Left cardiac atrium (tissue), 4 donors: ENCODE measurements at places on chromosomes 12 and 14.

- no peak for DNase-seq
Measured at GRCh38 chr12:105761075-105761474, 377.7 kb downstream of the NUAK1 start.

- DNase-seq = no peak
Measured at GRCh38 chr12:115312901-115313300, 628.9 kb upstream of the TBX3 start.

DNA sequence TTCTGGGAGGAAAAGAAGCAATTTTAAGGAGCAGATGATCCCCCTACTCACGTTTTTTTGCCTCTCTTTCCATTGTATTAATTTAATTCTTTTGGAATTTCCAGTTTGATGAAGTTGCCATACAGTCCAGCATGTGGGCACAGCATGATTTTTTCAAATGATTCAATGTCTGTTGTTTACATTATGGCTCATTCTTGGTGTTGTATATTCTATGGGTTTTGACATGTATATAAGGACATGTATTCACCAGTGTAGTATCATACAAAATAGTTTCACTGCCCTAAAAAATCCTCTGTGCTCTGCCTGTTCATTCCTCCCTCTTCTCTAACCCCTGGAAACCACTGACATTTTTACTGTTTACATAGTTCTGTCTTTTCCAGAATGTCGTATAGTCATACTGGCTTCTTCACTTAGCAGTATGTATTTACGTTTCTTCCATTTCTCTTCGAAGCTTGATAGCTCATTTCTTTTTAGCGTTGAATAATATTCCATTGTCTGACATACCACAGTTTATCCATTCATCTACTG lies 13.3 kb upstream of the KLHDC2 start:
- DNase-seq = no peak

DNA sequence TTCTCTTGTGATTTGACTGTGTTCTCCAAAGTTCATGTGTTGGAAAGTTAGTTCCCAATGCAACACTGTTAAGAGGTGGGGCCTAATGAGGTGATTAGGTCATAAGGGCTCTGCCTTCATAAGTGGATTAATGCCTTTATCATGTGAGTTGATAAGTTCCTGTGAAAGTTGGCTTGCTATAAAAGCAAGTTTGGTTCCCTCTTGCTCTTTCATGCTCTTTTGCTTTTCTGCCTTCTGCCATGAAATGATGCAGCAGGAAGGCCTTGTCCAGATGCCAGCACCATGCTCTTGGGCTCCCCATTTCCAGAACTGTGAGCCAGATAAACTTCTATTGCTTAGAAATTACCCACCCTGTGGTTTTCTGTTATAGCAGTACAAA lies 41.9 kb downstream of the SLC16A7 start:
- no peak for DNase-seq

DNA sequence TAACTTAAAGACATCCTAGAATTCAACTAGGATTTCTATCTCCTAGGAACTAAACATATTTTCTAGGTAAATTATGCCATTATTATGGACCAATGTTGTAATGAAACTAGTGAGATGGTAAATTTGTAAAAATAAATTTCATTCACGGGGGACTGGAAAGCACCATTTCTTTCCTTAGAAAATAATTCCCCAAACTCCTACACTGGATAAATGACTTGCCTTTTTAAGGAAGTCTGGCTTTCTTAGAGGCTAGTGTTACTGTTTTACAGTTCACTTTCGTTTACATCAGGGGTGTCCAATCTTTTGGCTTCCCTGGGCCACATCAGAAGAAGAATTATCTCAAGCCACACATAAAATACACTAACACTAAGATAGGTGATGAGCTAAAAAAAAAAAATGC lies 3.3 kb downstream of the SLC39A9 start:
- DNase-seq = no peak

DNA sequence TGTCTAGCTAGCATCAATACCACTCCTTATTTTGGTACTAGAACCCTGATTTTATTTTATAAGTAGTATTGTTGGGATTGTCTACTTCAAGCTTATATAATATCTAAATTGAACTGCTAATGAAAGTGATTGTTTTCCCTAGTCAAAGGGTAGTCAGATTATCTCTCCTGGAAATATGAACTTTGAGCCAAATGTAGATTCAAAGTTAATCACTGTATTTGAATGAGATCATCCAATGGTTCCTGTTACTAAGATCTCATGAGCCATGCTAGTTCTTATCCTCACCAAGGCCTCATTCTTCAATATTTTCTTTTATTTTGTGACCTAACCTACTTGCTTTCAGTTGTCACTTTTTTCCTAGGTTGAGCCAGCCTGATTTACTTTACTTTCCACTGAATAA lies 276.7 kb downstream of the RASSF9 start:
- no peak for DNase-seq

- no peak for DNase-seq
Measured at GRCh38 chr12:5889381-5890047, 55.5 kb downstream of the ANO2 start.

GRCh38 chr12:6927379-6928021 lies at the start of gene ATN1:
Gene ATN1, plus strand, starts transcription at chr12:6927959. Its CDS starts 6,043 bp downstream, at chr12:6934002.
- peak; percentile 86 for DNase-seq

- no peak for DNase-seq
Measured at GRCh38 chr14:77908847-77909246, 108.9 kb downstream of the ADCK1 start.

DNA sequence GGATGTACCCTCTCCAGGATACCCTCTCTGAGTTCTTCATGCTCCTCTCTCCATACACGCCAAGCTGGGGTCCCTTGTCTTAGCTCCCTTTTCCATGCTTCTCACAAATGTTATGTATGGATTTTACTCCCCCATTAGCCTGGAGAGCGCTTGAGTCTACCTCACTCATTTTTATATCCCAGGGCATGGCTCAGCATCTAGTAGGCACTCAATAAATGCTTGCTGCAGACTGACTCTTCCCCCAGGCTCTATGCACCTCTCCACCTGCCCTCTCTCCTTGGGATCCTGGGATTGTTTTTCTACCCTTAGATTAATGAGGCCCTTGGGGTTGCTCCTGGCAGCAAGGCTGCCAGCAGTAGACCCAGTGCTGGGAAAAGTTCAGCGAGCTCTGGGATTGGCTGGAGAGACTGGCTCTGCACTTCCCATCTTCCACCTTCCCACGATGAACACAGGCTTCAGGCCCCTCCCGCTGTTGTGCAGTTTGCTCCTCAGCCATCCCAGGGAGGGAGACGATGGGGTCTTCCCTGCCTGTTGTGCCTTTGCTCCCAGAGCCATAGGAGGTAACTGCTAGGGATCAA lies 2.2 kb downstream of the NRIP2 start:
- no peak for DNase-seq

- DNase-seq = no peak
Measured at GRCh38 chr12:93173178-93173957, 204.4 kb upstream of the NUDT4 start.

DNA sequence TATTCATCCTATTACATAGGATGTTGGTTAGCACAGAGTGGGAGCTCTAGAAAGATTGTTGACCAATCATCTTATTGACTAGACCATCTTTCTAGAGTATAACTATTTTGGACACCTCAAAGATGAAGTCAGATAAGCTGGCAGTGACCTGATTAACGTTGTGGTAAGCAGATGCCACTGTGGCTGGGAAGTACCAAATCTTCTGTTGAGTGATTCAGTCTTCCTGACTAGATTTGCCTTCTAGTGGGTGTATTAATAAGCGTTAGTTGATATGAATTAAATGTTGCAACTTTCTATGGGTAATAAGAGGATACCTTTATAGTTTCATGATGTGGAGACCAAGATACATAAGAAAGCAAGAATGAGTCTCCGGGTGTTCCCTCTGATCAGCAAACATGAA lies 51.2 kb upstream of the HELB start:
- DNase-seq = no peak

DNA sequence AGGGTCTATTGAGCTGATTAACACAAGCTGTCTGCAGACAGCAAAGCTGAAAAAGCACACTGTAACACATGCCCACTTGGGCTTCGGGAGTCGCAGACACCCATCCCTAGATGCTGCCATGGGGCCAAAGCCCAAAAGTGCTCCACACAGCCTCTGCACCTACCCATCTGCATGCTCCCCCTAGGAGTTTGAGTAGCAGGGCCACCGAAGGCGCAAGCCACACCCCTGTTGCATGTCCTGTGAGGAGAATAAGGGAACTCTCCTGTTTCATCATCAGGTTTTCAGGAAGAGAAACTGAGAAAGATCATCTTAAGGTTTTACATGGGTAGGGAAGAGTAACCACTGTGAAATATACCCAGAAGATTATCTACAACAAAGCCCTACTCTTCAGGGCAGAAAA lies 5.6 kb upstream of the ST8SIA1 start:
- no peak for DNase-seq

DNA sequence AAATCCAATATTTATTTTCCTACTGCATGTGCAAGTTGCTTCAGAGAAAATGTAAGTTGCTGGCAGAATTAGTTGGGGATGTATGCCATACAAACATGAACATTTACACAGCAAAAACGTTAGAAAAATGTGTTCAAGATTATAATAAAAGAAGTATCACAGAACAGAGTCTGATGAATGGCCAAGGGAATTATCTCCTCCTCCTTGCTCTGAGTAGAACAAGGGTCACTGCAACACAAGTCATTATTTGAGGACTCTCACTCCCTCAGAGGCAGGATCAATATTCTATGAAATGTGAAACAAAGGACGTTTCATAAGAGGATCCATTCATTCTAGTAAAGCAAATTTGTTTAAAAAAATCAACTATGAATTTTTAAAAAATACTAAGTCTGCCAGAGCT lies 177.8 kb downstream of the PRKD1 start:
- no peak for DNase-seq

DNA sequence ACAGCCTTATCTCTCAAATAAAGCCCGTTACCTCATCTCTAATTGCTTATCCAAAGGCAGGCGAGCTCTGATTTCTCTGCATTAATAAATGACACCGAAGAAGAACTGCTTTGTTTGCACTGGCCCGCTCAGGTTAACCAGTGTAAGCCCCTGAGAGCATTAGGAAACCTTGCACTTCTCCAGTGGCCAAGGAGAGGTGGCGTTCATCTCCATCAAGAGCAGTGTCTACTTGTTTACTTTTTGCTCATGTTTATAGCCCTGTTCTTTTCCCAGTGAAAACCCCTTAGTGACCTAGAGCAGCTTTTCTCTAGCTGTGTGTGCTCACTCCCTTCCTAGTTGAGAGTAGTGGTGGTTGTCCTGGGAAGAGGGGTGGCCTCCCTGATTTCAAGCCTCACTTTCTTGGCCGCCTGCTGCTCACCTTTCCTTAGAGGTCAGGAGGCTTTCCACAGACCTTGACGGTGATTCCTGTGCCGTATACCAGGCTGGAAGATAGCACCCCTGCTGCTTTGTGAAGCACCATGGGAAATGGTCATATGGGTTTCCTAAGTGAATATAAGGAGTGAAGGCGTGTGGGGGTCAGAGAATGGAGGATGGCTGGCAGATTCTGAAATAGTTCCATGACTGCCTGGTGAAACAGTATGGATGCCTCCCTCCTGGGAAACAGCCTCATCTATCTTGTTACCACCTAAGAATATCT lies 16.6 kb downstream of the FBXW8 start:
- DNase-seq = no peak

GRCh38 chr14:54681811-54682261 lies 114.9 kb downstream of the SAMD4A start:
- no peak for DNase-seq
